ENCODE measurements at places on chromosomes 16 and 17.
A peak's percentile ranks its signal among the peaks of the same experiment; 100 is the strongest.

DNA sequence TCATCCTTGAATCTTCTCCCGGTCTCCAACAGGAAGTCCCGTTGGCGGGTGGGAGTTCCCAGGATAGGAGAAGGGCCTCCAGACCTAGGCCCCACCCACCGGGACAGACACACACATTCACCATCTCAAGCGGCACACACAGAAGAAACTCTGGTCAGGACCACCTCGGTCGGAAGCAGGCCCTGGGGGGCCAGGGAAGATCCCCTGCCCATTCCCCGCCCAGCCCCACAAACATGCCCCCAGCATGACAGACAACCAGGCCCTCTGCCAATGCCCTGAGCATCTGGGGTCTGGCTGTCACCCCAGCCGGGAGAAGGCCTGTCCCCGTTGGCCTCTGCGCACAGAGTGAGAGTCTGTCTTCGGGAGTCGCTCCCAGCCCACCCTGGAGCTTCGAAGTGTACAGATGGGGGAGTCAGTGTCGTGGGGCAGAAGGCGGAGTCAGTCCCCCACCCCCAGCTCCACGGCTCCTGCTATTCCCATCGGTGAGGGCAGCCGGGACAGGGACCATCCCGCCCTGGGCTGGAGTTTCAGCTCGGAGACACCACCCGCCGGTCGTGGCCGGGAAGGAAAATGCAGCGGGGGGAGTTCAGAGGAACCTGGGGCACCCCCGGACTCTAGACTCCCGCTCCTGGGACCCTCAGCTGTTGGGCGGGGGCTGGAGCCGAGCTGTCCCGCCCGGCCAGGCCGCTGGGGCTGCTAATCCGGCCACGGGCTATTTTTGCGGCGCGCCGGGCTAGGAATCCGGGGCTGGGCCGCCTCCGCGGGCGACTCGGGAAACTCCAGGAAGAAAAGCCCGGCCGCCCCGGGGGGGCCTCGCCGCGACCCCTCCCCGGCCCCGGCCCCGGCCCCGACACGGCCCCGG is 660 bp downstream of the RHBDF1 start:
- peak; percentile 98 for DNase-seq

DNA sequence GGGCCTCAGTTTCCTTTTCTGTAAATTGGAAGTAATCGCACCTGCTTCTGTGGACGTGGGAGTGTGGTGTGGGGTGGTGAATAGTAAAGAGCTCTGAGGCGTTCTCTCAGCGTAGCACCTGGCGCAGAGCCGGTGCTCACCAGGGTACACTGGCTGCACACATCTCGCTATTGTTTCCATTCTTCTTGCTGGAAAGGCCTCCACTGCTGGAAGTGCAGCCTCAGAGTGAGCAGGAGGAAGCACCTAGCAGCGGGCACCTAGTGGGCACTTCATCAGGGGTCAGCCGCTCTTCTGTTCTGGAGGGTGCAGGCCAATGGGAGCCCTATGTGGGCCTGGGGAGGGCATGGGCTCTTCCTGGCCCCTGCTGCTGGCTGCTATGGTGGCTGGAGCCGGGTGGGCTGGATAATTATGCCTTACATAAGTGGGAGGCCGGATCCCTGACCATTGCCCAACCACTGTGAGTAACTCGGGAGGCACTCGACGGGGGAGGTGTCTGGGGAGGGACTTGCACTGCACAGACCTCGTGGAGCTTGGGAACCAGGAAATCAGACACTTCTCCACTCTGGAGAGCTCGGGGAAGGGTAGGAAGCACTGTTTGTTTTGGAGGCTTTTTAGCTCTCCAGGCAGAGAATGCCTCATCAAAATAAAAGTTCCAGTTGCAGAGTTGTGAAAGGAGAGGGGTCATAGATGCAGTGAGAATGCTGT is 1.7 kb downstream of the MAP2K3 start:
- no peak for DNase-seq

- DNase-seq: no peak
Observed at GRCh38 chr16:67873435-67874370, 851 bp downstream of the EDC4 start.

GRCh38 chr17:27585792-27586191 is 45.2 kb upstream of the LGALS9 start:
- DNase-seq: no peak

- DNase-seq: no peak
Observed at GRCh38 chr17:68289473-68289872, 1.5 kb downstream of the SLC16A6 start.

GRCh38 chr16:58020628-58021521 is 4.7 kb upstream of the MMP15 start:
- DNase-seq: no peak

- no peak for DNase-seq
Observed at GRCh38 chr17:49079840-49080663, 52.5 kb upstream of the B4GALNT2 start.

- DNase-seq: no peak
Observed at GRCh38 chr16:87209808-87210512, 107.2 kb downstream of the C16orf95 start.

DNA sequence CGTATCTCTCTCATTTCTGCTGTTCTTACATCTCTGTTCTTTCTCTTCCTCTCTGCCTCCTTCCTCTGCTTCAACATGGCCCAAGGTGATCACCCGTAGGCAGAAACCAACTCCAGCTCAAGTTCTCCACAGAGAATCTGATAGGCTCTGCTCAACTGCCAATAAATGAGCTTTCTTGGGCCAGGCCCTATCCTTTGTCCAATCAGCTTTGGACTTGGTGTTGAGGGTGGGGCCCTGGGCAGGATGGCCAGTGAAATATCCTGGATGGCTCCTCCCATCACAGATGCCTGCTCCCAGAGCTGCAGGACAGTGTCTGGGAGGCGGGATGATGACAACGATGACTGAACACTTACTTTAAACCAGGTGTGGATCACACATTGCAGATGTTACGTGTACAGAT is 17.4 kb upstream of the BRD7 start:
- no peak for DNase-seq

DNA sequence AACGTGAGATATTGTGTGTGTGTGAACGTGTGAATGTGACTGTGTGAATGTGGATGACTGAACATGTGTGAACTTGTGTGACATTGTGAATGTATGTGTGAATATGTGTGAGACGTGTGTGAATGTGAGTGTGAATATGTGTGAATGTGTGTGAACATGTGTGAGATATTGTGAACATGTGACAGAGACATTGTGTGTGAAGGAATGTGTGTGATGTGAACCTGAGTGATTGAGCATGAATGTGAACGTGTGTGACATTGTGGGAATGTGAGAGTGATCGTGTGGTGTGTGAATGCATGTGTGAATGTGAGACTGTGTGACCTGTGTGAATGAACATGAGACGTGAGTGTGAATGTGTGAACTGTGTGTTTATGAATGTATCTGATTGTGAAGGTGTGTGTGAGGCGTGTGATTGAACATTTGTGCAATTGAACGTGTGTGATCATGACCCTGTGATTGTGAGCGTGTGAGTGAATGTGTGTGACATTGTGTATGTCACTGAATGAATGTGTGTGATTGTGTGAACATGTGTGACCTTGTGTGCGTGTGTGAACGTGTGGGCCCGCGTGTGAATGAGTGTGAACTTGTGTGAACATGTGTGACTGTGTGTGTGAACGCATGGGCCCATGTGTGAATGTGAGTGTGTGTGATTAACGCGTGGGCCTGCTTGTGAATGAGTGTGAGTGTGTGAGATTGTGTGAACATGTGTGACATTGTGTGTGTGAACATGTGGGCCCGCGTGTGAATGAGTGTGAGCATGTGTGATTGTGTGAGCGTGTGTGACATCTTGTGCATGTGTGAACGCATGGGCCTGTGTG is 23.2 kb upstream of the GSE1 start:
- no peak for DNase-seq

DNA sequence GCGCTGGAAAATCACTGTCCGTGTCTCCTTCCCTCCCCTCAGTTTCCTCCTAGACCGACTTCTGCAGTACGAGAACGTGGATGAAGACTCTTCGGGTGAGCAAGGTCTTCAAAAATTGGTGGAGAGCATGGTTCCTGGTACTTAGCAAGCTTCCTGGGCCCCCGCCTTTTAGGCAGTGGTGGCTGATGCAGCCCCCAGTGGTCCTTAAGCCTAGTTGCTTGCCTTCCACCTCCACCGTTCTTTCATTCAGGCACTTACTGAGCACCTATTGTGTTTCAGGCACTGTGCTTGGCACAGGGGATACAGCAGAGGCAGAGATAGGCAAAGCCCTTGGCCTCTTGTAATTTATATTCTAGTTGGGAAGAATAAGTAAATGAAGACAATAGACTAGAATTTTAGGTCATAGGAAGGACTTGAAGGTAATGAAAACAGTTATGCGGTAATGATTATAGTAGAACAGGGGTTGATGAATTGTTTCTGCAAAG is 767 bp downstream of the INO80E start:
- DNase-seq: no peak

DNA sequence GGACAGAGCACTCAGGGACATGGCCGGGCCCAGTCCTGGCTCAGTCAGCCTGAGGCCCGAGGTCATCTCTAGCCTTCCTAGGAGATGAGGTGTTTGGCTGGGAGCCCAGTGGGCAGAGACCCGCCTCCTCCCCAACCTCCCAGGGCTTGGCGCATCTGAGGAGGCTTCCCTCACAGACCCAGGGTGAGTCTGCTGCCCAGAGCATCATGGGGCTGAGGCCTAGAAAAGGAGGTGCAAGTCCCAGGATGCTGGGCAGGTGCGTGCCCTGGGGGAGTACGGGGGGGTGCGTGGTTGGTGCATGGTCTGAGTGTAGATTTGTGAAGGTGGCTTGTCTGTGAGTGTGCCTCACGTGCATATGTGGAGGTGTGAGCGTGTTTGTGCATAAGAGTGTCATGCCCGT is 4.7 kb downstream of the PDE6G start:
- no peak for DNase-seq

DNA sequence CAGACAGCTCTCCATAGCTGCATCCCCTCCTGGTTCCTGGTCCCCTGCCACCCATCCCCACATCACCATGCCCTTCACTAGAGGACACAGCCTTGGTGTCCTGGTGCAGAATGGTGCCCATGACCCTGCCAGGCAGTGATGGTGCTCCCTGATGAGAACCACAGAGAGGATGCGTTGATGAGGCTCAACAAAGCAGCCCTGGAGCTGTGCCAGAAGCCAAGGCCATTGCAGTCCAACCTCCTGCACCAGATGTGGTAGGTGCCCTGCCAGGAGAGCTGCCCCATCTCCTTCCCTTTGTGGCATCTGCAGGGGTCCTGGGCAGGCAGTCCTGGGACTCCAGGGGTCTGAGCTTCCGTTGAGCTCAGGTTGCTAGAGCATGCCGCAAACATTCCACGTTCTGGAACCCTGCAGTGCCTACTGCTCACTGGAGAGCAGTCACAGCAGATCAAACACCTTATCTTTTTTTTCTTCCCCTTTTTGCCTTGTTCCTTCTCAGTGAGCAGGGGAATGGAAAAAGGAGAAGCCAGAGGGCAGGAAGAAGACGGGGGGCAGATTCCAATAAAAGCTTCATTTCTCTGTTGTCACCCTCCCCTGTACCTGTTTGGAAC is 5.3 kb upstream of the EPN3 start:
- no peak for DNase-seq

GRCh38 chr17:49817993-49818392 is 29.5 kb downstream of the KAT7 start:
- no peak for DNase-seq

DNA sequence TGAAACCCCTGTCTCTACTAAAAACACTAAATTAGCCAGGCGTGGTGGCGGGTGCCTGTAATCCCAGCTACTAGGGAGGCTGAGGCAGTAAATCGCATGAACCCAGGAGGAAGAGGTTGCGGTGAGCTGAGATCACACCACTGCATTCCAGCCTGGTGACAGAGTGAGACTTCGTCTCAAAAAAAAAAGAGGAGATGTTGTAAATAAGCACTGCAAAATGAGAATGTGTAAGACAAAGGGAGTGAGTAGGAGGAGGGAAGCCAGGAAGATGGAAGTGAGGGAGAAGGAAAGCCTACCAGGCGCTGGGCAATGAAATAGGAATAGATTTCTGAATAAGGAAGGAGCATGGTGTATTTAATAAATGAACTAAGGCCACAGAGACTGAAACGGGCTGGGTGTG is 8.7 kb upstream of the PRPF8 start:
- DNase-seq: no peak

GRCh38 chr16:56115817-56116576 is 75.3 kb upstream of the GNAO1 start:
- no peak for DNase-seq

- no peak for DNase-seq
Observed at GRCh38 chr16:66440970-66441369, 13.9 kb downstream of the BEAN1 start.

DNA sequence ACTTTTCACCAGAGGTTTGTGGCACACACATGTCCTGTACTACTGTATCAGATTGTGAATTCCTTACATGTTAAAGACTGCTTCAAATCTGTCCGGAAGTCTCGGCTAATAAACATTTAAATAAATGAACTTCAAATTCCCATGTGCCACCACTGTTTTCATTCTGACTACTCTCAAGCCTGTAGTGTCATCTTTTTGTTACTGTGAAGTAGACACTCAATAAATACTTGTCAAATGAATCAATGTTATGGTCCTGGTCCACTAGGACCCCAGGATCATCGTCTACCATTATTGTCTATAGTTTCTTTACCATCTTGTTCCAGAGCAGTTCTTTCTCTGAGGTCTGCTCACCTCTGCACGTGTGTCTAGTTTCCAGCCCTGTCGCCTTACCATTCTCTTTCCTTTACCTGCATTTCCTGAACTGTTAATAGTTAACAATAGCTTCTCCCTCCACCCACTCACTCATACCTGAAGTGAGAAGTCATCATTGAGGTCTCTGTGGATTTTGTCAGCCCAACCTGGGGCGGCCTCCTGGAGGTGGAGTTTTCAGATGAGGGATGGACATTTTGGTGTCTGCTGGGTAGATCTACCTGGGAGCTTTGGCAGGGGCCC is 333.0 kb downstream of the SEC14L1 start:
- DNase-seq: no peak

DNA sequence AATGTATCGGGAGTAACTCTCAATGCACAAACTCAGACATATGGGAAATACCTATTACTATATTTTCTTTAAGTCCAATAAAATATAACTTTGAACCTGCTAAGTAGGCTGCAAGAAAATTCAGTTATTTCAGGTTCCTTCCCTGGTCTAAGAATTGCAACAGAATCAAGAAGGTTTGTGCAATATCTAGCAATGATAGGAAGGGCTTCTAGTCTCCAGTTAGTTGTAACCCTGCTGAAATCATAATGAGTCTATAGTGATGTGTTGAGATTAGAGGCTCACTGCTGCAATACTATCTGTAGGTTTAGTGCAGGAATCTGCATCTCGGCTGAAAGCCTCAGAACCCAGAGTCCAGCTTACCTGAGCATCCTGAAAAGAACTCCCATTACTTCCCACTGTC is 110.5 kb downstream of the PMP22 start:
- DNase-seq: no peak

- DNase-seq: no peak
Observed at GRCh38 chr16:88785106-88785924, at the start of gene PIEZO1. Gene PIEZO1, minus strand, starts transcription at chr16:88785220. Its CDS starts 256 bp downstream, at chr16:88784964.

GRCh38 chr17:7862692-7863437 is 5.1 kb downstream of the CYB5D1 start:
- peak; percentile 82 for DNase-seq

- no peak for DNase-seq
Observed at GRCh38 chr16:29710227-29711219, 31.5 kb downstream of the QPRT start.
